ENCODE measurements at places on chromosomes 1 and 21.

DNA sequence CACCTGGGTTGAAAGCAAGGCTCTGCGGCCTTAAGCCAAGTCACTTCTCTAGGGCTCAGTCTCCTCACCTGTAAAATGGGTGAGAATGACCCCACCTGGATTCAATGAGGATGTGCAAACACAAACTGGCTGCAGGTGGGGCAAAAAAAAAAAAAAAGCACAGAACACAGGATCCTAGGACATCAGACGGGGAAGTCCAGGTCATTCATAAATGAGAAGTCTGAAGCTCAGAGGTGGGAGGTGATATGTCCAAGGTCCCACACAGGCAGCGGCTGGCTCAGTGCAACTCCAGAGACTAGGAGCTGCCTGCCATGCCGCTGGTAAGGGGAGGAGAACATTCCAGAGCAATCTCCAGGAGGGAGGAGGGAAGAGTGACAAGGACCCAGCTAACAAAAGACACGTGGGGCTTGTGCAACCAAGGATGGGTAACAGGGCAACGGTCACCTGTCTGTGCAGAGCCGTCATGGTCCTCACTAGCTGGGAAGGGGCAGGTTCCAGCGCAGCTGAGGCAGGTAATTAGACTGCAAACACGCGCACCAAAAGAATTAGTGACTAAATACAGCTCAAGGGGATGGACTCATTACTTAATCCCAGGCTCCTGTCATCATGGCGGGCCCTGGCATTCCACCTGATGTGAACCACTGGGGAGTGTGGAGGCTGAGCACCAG, 19.5 kb downstream of the IFFO2 start:
- no peak for DNase-seq

DNA sequence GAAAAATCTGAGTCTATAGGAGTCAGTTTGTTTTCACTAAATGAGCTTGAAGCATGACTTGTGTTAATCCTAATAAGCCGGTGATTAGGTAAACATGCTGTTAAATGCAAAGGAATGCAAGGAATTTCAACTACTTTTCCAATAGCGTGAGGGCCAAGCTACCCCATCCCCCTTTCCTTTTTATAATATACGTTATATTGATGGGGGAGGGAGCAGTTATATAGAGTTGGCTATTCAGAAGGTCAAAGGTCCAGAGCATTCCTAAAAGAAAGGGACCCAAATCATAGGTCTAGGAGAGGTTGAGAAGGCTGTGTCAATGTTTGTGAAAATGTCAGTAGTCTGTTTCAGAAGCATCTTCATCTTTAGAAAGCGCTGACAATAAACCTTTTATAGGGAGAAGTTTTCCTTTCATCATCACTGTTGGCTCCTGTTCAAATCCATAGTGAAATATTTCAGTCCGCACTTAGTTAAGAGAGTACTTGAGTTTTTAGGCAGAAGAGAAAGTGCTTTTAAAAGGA, 3.8 kb downstream of the CCN1 start:
- DNase-seq: no peak

GRCh38 chr1:101071470-101071891, 45.9 kb upstream of the DPH5 start:
- no peak for DNase-seq

DNA sequence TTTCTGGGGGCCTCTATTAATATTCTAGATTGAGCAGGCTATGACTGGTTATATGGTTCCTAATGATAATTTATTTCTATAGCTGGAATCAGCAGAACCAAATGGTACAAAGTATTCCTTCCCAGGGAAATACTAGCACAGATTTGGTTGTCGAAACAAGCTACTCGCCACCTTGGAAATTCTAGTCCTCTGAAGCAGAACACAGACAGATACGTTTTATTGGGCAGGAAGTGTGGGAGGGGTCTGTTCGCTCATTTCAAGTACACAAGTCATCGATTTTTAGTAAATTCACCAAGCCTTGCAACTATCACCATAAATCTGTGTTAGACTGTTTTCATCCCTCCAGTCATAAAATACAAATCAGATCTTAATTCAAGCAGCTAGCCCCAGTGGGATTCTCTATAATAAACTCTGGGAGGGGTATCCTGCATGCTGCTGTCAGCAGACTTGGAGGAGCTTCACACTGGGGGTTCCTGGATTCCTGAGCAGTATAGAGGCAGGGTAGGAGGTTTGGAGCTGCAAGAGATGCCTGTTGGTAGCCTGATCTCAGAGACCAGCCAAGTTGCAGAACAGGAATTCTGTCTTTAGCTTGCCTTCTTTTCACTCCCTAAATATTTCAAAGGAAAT, 9.8 kb upstream of the GPR137B start:
- no peak for DNase-seq

DNA sequence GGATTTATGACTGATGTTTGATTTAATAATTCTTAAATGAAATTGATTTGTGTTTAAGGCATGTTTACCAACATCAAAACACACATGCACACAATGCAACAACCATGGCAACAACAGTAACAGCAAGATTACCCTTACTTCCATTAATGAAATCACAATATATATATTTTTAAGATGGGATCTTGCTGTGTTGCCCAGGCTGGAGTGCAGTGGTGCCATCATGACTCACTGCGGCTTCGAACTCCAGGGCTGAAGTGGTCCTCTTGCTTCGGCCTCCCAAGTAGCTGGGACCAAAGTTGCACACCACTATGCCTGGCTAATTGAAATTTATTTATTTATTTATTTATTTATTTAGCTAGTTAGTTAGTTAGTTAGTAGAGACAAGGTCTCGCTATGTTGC, 27.7 kb downstream of the NEK7 start:
- DNase-seq: no peak

- no peak for DNase-seq
Observed at GRCh38 chr1:117106478-117106877, 15.1 kb downstream of the TRIM45 start.

- DNase-seq: no peak
Observed at GRCh38 chr1:77636864-77637263, 45.6 kb downstream of the ZZZ3 start.

DNA sequence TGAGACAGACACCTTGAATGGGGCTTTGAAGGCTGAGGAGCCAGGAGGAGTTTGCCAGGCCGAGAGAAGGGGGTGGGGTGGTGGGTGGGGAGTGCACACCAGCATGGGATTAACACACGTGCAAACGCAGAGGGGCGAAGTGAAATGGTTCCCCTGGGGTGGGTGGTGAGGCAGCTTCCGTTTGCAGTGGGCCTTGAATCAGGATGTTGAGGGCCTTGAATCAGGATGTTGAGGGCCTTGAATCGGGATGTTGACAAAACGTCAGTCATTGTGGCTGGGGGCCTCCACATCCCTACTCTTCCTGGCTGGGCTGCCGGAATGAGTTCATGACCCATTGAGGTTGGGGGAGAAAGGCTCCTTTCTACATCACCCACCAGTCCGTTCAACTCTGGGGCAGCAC, 16.6 kb downstream of the LDLRAP1 start:
- no peak for DNase-seq

DNA sequence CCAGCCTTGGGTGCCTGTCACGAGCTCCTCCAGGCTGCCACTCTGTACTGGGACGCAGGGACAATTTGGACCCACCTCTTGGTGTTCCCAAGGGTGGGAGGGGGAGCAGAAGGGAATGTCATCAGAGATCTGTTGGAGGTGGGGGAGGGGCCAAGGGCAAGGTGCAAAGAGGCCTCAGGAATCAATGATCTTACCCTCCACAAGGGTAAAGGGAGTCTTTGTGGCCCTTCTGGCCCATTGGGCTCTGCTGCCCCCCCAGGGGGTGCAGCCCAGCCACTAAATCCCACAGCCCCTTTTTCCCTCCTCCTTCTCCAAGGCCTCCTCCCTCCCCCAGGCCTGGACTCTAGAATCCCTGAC, 8.5 kb downstream of the TTC39A start:
- no peak for DNase-seq

Data from NCI-H446 (cell line).